HFF-Myc (cell line): ENCODE measurements at places on chromosomes 12 and 14.
A peak's percentile ranks its signal among the peaks of the same experiment; 100 is the strongest.

GRCh38 chr12:29176941-29177340 lies 27.9 kb downstream of the FAR2 start:
- no peak for DNase-seq

GRCh38 chr14:90616313-90616712 lies 199.9 kb downstream of the TTC7B start:
- DNase-seq = no peak

DNA sequence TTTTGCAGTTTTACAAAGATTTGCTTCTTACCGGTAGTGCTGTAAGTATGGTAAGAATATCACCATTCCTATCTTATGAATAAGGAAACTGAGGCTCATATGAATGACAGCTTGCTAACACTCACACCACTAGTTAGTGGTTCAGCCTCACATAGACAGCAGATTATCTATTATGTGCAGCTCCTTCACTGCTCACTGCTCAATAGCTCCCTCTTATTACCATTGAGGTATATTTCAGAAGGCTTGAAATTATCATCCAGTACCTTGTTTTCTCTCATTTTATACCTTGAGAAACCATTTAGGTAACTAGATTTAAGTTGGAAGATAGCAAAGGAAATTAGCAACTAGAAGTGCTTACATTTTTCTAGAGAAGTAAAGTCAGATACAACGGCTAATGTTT lies 15.5 kb downstream of the RIC8B start:
- no peak for DNase-seq

DNA sequence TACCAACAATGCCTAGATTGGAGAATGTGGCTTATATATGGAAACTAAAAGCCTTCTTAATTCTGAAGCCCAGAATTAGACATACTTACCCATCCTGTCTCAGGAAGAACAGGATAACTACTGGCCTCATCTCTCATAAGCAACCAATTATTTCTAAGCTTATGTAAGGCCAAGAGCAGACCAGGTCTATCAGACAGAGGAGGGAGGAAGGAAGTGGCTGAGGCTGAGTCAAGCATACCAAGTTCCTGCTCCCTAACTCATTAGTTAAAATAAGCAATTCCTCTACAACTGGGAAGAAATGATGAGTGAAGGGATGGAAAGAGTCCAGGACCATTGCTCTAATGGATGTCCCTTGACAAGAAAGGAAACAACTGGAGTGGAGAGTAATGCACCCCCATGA lies 27.0 kb upstream of the INSM2 start:
- DNase-seq = no peak

- DNase-seq = no peak
Measured at GRCh38 chr12:48993787-48994186, 5.4 kb downstream of the DDN start.

DNA sequence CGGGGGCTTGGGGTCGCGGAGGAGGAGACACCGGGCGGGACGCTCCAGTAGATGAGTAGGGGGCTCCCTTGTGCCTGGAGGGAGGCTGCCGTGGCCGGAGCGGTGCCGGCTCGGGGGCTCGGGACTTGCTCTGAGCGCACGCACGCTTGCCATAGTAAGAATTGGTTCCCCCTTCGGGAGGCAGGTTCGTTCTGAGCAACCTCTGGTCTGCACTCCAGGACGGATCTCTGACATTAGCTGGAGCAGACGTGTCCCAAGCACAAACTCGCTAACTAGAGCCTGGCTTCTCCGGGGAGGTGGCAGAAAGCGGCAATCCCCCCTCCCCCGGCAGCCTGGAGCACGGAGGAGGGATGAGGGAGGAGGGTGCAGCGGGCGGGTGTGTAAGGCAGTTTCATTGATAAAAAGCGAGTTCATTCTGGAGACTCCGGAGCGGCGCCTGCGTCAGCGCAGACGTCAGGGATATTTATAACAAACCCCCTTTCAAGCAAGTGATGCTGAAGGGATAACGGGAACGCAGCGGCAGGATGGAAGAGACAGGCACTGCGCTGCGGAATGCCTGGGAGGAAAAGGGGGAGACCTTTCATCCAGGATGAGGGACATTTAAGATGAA lies 630 bp downstream of the FOS start:
- no peak for DNase-seq

- no peak for DNase-seq
Measured at GRCh38 chr12:31859232-31859977, 99.8 kb upstream of the RESF1 start.

DNA sequence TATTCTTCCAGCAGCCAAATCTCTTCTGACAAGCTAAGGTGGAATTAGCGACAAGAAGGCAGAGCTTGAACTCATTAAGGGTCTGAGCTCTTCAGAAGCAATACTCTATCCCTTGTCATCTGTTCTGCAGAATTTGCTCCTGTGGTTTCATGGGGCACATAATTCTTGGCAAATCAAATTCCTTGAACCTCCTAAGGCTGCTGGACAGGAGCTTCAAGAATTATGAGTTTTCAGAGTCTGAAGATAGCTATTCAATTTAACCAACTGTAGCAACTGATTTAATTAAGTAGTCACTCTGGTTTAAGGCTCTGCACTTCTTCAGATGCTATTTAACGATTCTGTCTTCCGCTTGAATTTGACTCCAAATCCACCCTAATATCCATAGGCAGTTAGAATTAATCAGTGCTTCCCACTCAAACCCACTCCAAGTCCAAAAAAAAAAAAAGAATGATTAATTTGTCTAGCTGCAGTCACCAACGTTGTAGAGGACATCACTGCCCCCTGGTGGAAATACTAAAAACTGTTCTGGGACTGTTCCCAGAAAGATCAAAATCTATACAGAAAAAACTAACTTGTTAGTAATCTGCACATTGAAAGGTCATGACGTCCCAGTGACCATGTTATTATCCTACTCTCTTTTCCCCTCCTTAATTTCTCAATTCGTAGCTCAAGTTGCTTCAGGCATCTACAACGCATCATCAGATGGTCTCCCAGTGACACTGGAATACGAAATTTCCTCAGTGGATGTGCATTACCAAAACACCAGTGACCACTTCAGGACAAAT lies 169.9 kb downstream of the KIF21A start:
- peak; percentile 2 for DNase-seq

DNA sequence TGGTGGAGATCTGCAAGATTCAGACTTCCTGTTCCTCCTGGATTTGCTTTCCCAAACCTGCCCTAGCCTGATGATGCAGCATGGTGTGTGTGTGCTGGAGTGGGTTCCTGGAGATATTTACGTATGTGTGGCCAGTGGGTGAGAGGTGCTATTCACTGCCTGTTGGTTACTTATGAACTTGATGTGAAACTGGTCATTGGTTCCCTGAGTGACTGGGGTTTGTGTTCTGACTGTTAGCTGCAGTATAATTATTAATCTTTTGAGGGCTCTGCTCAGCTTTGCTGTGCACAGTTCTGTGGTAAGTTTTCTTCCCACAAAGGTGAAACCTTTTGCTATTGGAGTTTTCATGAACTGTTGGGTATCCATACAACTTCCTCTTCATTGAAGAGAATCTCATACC lies 541.8 kb upstream of the FBXO33 start:
- no peak for DNase-seq

DNA sequence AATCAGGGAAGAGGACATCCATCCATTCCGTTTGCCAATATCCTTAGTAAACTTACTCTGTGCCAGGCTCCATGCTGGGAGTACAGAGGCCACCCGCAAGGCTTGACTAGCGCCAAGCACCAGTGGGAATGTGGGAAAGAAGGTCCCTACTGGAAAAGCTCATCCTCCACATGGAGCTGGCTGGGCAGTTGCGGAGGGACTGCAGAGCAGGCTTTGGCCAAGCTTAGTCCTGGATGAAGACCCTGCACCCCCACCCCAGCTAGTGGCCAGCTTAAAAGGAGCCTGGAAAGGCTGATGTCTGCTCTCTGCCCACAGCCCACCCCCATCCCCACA lies 22.4 kb upstream of the EIF2B2 start:
- DNase-seq = no peak
